ENCODE measurements at places on chromosomes 13 and 19. TPM values are rescaled to one million over a fixed set of nuclear protein-coding genes. Genes with fewer than 3 reads are reported as not detected.

The FLT1 gene
- 71.3 TPM for total RNA-seq

The CGB8 gene
- not detected for total RNA-seq

The ZNF440 gene
- 42.0 TPM for total RNA-seq

The CRX gene
- not detected for total RNA-seq
